ENCODE measurements at places on chromosomes 2 and 18. TPM values are rescaled to one million over a fixed set of nuclear protein-coding genes. Genes with fewer than 3 reads are reported as not detected.

MYO5B gene
- total RNA-seq: 0.02 TPM

ARHGEF4 gene
- total RNA-seq: 0.41 TPM

POTEF gene
- total RNA-seq: not detected

GPR39 gene
- not detected for total RNA-seq

TRIM43 gene
- total RNA-seq: 0.59 TPM

CD8B gene
- total RNA-seq: 0.80 TPM

CYP27A1 gene
- 0.18 TPM for total RNA-seq

IL36A gene
- not detected for total RNA-seq

IL1R1 gene
- 0.11 TPM for total RNA-seq

ANKRD29 gene
- 0.07 TPM for total RNA-seq
